ENCODE measurements at places on chromosomes 7 and 10.

- no peak for DNase-seq
These were observed 126.5 kb upstream of the CHRM2 start for GRCh38 chr7:136741941-136742340.

DNA sequence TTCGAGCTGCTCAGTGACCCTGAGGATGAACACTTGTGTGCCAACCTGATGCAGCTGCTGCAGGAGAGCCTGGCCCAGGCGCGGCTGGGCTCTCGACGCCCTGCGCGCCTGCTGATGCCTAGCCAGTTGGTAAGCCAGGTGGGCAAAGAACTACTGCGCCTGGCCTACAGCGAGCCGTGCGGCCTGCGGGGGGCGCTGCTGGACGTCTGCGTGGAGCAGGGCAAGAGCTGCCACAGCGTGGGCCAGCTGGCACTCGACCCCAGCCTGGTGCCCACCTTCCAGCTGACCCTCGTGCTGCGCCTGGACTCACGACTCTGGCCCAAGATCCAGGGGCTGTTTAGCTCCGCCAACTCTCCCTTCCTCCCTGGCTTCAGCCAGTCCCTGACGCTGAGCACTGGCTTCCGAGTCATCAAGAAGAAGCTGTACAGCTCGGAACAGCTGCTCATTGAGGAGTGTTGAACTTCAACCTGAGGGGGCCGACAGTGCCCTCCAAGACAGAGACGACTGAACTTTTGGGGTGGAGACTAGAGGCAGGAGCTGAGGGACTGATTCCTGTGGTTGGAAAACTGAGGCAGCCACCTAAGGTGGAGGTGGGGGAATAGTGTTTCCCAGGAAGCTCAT lies 1.1 kb downstream of the DDIT4 start:
- DNase-seq: no peak

DNA sequence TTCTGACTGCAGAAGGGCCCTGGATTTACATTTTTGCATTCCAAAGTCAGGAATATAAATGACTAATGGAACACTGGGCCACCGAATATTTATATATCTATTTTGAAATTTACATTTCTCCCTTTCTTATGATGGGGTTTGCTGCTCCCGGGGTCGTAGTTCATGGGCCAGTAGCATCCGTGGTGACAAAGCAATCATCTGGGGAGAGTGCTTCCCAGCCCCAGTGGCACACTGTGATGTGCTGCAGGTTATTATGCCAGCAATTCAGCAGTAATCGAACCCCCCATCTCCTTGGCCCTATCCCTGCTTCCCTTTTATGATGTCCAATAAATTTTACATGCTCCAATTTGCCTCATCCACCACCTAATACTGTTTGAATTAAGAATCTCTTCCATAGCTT lies 837.5 kb downstream of the LRMDA start:
- DNase-seq: no peak

GRCh38 chr10:67808704-67809103 lies 29.3 kb downstream of the DNAJC12 start:
- no peak for DNase-seq

DNA sequence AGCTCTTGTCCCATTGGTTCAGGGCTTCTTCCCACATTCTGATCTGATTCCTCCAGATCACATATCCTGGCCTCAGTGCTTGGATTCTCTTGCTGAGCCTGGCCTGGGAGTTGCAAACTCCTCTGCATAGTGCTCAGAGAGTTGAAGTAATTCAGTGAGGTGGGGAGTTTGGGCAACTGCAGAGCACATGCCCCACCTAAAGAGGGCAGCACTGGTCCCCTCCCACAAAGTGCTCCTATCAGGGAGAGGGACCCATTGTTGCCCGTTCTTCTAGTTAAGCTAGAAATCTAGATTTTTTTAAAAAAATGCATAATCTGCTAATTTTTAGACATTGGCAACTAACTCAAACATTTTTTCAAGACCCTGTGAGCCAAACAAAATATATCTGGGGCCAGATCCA lies 45.1 kb downstream of the CHN2 start:
- DNase-seq: no peak

DNA sequence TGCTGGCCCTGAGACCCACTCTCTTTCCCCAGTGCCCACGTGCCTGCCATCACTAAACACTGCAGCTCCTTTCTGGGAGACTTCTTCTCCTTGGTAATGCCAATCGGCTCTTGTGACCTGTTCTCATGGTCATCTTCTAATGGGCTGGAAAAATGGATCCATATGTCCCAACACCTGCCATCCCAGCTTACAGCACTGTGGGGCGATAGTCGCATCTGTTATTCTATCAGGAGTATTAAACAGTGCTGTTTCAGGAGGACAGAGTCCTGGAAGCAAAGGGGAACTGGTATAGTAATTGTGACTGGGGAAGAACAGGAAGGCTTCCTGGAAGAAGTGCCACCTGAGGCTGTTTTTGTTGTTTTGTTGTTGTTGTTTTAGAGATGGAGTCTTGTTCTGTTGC lies 411.2 kb downstream of the GLRX3 start:
- DNase-seq: no peak

- no peak for DNase-seq
These were observed 161.3 kb downstream of the EGFR start for GRCh38 chr7:55179931-55180682.
